ENCODE measurements at places on chromosomes 1 and 21. TPM values are rescaled to one million over a fixed set of nuclear protein-coding genes. Genes with fewer than 3 reads are reported as not detected.

The CD2 gene
- not detected for total RNA-seq

The AQP10 gene
- not detected for total RNA-seq

The ACTL8 gene
- under 0.01 TPM for total RNA-seq

The S100A9 gene
- not detected for total RNA-seq
